ENCODE measurements at places on chromosomes 4 and X.

DNA sequence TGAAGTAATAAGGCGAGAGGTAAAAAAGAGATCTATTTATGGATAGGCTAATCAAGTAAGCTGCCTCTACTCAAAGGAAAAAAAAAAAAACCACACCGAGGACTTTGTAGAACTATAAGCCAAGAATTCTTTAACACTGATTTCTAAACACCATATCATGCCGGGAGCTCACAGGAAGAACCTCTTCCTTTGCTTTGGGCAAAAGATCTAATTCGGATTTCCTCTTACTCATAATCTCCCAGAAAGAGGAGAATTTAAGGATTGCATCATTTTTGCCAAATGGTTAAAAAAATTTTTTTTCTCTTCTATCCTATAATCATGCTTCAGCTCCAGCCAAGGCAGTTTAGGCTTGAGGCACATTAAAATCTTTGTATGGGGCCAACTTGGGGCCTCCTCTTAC, 95.5 kb downstream of the ZNF827 start:
- no peak for DNase-seq

GRCh38 chr4:123622572-123622971, 226.0 kb downstream of the SPRY1 start:
- no peak for DNase-seq

GRCh38 chr4:41067369-41067768, 147.0 kb downstream of the APBB2 start:
- no peak for DNase-seq

DNA sequence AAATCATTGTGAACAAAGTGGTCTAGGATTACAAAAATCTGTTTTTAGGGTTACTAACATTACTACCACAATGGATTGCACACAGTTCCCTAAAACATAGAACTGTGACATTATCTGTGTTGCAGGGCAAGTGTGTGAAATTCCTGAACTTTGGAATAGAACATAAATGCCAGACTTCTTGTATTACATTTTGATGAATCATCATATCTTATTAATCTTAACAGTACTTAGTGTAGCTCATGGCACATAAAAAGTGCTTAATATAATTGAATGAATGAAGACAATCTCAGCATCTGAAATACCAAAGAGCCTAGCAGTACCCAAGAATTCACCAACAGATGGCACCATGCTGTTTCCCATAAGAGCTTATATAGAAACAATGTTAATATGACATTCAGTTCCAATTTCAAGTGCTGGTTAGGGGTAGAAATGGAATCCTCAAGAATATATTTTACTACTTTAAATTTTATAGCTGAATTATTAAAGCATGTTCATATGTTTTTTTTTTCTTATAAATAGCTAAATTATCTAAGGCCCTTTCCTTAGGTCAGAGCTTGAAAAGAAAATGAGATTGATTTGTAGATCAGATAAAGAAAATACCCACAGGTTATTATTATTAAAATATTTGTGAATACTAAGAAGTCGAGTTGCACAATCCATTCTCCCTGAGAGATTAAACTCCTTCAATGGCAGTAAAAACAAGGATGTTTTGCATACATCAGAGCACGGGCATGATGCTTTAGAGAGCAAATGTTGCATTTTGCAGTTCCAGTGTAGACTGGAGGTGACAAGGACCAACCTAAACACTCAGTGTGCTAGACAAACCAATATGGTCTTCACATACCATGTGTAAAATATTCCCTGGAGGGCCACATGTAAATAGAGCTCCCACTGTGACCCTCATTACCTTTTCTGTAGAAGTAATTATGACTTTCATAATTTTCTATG, 25.7 kb upstream of the SHISA3 start:
- no peak for DNase-seq

DNA sequence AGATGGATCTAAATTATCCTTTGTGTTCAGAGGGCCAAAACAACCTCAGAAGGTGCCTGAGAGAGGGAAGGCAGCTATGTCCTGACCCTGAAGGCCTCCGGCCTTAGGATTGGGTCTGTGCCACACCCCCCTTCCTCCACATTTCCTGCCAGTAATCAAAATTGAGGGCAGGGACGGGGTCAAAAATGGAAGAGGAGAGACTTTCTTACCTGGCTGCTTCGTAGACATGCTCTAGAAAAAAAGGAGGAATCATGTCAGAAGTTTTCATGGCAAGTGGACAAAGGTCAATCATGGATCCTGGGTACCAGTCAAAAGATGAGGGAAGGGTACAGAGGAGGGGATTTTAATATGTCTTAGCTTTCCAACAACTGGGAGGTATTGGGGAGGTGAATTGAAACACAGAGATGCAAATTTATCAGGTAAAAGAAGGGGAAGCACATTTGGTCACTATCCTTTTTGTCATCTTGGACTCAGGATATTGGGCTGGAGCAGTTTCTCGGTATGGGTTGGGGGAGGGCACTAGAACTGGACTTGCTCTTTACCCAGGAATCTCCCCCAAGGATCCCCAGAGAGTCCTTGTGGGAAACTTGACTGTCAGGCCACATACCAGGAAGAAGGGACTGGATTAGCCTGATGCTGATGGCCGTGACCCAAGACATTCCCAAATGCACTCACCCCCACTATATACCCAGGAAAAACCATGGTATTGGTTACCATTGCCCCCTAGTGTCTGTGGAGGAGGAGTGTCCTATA, 17.1 kb downstream of the VSIG4 start:
- no peak for DNase-seq

GRCh38 chrX:20313899-20314298, 47.2 kb upstream of the RPS6KA3 start:
- DNase-seq: peak; percentile 11

GRCh38 chrX:154712781-154713740, 37.8 kb downstream of the GAB3 start:
- DNase-seq: no peak

GRCh38 chr4:80592950-80593349, 257.4 kb downstream of the CFAP299 start:
- no peak for DNase-seq

- no peak for DNase-seq
These were observed 15.6 kb downstream of the PNMA6F start for GRCh38 chrX:153305972-153306371.

GRCh38 chr4:110626532-110627153, 3.8 kb upstream of the PITX2 start:
- no peak for DNase-seq

DNA sequence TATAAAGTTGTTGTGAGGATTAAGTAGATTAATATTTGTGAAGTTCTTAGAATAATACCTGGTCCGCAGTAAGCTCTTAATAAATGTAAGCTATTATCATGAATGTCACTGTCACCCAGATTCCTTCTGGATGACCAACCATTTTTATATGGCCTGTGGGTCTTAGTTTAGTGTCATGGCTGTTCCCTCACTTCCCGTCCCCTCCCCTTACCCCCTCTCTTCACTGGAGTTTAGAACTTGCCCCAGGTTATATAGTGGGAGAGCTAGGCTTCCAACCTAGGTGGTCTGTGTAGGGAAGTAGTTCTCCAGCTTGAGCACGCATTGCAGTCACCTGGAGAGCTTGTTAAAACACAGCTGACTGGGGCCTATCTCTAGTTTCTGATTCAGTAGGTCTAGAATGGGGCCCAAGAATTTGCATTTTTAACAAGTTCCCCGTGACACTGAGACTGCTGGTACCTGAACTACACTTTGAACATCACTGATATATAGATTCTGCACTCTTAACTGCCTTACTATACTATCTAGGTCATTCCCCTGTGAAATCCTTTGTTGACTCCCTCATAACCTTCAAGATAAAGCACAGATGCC, 66.9 kb upstream of the PLAC1 start:
- no peak for DNase-seq

DNA sequence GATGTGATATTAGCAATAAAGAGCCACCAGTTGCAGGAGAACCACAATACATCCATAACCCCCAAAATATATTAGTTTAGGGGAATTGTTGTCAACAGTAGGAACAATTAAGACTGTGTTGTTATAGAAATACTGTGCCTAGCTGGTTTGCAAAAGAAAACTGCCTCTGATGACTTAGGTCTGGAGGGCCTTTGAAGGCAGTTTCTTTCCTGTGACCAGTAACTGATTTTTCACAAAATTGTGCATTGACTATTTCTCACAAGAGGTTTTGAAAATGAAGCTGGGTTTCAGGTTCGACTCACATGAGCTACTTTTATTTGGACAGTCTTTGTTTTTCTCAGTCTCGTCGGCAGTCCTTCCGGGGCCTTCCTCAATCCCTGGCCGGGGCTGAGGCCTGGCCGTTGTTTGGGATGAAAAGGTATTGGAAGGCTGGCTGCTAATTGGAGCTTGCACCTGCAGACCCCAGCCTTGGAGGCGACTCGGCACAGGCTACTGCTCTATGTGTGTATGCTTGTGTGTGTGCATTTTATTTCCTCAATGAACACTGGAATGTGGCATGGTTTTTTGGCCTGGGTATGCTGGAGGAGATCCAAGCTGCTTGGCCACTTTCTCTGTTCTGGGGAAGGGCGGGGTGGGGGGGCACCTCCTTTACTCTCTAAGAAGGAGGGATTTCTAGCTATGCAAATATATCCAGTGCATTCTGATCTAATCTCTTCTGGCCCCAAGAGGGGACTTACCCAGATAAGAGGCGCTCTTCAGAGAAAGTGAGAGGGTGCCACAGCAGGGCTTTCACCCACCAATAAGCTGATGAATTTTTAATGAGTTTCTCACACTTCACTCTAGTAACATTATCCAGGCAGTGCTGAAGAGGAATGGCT, 49.5 kb upstream of the LNX1 start:
- no peak for DNase-seq

DNA sequence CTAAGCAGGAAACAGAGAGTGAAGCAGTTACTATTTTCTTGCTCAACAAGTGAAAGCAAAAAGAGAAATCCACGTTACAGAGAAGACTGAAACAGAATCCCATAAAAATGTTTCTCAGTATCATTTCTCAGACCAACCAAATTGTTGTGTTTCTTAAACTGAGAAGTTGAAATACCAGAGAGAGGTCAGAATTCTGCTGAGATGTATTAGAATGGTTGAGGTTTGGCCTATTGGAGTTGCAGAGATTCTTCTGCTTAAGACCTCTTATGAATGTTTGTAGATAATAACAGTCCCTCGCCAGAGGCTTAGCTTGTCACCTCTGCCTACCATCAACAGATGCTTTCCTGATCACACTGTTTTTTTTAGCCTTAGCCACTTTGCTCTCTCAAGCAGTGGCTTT, 481.4 kb downstream of the TRIML1 start:
- no peak for DNase-seq

DNA sequence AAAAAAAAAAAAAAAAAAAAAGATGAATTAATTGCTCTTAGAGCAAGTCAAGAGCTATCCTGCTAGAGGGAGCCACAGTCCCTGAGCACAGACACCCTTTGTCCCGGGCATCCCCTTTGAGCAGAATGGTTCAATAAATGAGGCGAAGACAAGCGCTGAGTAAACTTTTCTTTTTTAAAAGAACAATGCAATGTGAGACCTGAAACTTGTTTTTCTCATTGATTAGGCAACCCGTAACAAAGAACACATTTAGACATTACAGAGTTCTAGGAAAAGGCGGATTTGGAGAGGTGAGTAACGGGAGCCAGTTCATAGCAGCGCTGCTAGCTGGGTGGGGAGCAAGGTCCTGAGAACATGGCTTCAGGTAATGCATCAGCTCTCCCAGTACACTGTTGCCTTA, 46.1 kb downstream of the GRK4 start:
- DNase-seq: peak; percentile 5

DNA sequence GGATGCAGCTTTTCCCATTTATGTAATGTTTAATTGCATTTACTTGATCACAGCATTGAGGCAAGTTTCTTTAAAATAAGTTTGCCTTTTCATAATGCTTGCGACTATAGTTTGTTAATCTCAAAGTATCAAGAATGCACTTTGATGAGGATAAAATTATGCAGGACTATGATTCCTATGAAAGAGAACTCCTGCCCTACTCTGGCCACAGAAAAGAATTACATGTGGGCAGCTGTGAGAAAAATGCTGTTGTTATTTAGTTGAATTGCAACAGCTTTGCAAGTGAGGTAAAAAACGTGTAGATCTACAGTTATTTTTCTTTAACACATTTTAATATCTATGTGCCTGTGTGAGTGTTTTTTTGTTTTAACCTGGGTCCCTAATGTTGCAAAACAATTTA, 12.5 kb upstream of the OSTC start:
- DNase-seq: no peak

DNA sequence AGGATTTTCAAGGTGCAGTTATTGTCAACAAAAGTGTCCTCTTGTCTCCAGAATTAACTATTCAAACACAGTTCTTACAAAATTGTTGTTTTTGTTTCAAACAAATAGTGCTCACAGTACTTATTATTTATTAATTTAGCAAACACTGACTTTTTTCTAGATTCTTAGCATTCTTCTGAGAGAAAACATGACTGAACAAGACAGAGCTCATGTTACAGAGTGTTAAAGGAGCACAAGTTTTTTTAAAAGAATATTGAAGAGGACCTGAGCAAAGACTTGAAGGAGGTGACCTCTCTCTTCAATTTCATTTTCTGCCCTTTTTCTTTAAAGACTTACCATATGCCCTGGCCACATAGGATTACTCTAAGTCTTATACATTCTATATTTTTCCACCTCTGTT, 2220.3 kb upstream of the AGA start:
- DNase-seq: no peak

DNA sequence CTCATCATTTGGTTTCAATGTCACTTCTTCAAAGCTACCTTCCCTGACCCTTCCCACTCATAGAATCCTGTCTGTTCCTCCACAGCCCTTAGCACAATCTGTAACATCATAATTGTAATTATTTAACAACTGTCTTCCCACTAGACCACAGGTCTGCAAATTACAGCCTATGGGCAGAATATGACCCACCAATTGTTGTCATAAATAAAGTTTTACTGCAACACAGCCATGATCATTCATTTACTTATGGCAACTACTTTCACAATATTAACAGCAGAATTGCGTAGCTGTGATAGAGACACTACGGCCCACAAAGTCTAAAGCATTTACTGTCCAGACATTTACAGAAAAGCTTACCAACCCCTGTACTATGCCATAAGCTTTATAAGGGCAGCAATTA, 15.9 kb downstream of the USP46 start:
- no peak for DNase-seq

All from naive B cell (primary cell).